ENCODE measurements at places on chromosomes 5 and 9. TPM values are rescaled to one million over a fixed set of nuclear protein-coding genes. Genes with fewer than 3 reads are reported as not detected.

TMC1 gene
- not detected for polyA plus RNA-seq

NRARP gene
- 0.76 TPM for polyA plus RNA-seq

UIMC1 gene
- polyA plus RNA-seq, result 33.0 TPM

TPD52L3 gene
- polyA plus RNA-seq, result not detected

CA9 gene
- polyA plus RNA-seq, result 0.15 TPM

C5orf34 gene
- 2.3 TPM for polyA plus RNA-seq

PGM5 gene
- not detected for polyA plus RNA-seq

OMD gene
- polyA plus RNA-seq, result not detected

ROPN1L gene
- polyA plus RNA-seq, result 0.19 TPM

ZFP37 gene
- 0.27 TPM for polyA plus RNA-seq

JADE2 gene
- polyA plus RNA-seq, result 11.7 TPM

MEIKIN gene
- polyA plus RNA-seq, result not detected

KCNV2 gene
- not detected for polyA plus RNA-seq

DBH gene
- not detected for polyA plus RNA-seq

APC gene
- 1.5 TPM for polyA plus RNA-seq

LHX3 gene
- polyA plus RNA-seq, result not detected

ADAMTS16 gene
- not detected for polyA plus RNA-seq

KCNIP1 gene
- polyA plus RNA-seq, result not detected

SLIT3 gene
- 3.9 TPM for polyA plus RNA-seq

ECSCR gene
- not detected for polyA plus RNA-seq

ADRA1B gene
- polyA plus RNA-seq, result 0.07 TPM

GRPEL2 gene
- polyA plus RNA-seq, result 9.5 TPM

PPP3R2 gene
- not detected for polyA plus RNA-seq

GLRA1 gene
- not detected for polyA plus RNA-seq

SLC36A2 gene
- not detected for polyA plus RNA-seq

OR1L4 gene
- polyA plus RNA-seq, result not detected

SHISAL2B gene
- not detected for polyA plus RNA-seq

PCDHB4 gene
- not detected for polyA plus RNA-seq

DPYSL3 gene
- polyA plus RNA-seq, result 14.5 TPM

IL33 gene
- polyA plus RNA-seq, result 0.51 TPM

ADGRV1 gene
- not detected for polyA plus RNA-seq
